CD4-positive, CD25-positive, alpha-beta regulatory T cell (primary cell): ENCODE measurements at places on chromosomes 2 and 18.

GRCh38 chr2:172278667-172279066, 148.7 kb upstream of the ITGA6 start:
- DNase-seq: no peak

GRCh38 chr2:159035790-159036411, 67.5 kb downstream of the TANC1 start:
- no peak for DNase-seq

- no peak for DNase-seq
These were observed at the start of gene FIGN for GRCh38 chr2:163735685-163736432. Gene FIGN, minus strand, starts transcription at chr2:163736008. Its CDS starts 1,081 bp downstream, at chr2:163734927.

GRCh38 chr2:224716201-224716600, at the start of gene CCDC195:
Gene CCDC195, minus strand, starts transcription at chr2:224716365. Its CDS starts 0 bp downstream, at chr2:224716365.
- DNase-seq: no peak

DNA sequence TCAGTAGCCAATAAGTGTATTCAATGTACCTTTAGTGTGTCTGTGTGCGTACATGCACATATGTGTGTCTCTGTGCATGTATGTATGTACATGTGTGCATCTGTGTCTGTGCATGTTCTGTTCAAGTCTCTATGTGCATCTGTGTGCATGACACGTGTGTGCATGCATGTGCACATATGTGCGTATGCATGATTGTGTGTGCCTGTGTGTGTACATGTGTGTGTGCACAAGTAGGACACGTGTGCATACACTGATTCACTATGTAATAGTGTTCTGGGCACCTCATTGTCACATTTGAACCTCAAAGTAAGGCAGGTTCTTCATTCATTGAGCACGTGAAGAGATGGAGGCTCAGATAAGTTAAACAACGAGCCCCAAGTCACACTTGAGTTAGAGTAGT, 142.6 kb upstream of the COPS8 start:
- DNase-seq: no peak

DNA sequence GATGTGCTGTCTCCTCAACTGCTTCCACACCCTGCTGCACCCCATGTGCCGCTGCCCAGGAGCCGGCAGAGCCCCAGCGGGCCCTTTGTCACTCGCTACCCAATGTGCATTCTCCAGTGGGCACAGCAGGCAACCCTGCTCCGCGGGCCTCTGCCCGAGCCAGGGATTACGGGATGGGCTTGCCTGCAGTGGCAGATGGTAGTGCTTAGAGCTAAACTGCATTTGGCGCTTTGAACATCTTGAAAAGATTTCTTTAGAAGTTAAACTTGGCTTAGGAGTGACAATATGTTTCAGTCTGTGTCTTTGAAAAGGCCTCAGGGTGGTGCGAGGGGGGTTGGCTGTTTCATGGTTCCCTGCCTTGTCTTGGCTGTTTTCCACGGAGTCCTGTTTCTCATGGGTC, 84.0 kb upstream of the BOD1L2 start:
- no peak for DNase-seq

DNA sequence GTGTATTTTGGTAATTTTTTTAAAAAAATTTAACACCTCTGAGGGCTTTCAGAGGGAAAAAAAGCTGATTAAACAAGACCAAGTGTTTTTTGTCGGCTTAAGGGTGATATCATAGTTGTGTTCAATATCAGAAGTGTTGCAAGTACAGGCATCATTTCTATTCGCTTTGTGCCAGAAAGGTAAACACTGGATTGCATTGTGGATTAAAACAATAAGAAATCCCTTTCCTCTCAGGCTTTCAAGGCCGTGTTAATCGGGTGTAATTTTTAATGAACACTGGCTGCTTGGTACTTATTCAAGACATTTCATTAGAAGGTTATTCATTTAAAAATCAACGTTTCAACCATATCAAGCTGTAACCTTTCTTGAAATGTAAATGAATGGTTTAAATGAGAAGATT, 18.3 kb downstream of the FIGN start:
- no peak for DNase-seq

DNA sequence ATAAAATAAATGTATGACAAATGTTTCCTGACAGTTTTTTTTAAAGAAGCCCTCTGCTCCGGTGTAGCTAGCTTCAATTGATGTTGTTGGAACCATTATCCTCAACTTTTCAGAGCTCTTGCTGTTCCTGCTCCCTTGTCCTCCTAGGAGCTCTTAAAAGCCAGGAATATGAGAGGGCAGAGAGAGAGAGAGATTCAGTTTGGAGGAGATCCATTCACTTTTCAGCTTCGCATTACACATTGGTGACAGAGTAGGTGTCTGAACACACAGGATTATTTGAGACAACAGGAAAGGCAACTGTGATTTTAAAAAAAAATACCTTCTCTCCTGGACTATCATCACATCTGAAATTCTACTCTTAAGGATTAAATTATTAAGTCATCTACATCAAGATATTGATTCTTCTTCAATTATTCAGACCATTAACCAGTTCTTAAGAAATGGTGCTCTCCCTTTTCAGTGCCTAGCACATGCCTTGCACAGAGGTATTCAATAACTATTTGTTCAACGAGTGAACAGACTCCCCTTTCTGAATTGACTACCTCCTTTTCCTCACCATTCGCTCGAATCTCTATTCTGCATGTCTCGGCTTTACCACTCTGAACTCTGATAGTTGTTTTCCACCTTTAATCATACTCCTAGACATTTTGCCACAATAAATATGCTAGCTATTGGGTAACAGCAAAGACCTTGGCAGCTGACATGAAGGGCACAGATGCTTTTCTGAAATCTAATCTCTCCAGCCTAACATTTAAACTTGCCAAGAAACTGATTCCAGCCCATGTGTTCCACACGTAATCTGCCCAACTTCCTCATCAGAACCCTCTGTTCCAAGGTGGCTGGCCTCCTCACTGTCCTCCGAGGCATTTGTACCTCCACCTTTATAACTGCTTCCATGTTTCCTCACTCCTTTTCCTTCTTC, 28.6 kb upstream of the SLC35F5 start:
- no peak for DNase-seq

DNA sequence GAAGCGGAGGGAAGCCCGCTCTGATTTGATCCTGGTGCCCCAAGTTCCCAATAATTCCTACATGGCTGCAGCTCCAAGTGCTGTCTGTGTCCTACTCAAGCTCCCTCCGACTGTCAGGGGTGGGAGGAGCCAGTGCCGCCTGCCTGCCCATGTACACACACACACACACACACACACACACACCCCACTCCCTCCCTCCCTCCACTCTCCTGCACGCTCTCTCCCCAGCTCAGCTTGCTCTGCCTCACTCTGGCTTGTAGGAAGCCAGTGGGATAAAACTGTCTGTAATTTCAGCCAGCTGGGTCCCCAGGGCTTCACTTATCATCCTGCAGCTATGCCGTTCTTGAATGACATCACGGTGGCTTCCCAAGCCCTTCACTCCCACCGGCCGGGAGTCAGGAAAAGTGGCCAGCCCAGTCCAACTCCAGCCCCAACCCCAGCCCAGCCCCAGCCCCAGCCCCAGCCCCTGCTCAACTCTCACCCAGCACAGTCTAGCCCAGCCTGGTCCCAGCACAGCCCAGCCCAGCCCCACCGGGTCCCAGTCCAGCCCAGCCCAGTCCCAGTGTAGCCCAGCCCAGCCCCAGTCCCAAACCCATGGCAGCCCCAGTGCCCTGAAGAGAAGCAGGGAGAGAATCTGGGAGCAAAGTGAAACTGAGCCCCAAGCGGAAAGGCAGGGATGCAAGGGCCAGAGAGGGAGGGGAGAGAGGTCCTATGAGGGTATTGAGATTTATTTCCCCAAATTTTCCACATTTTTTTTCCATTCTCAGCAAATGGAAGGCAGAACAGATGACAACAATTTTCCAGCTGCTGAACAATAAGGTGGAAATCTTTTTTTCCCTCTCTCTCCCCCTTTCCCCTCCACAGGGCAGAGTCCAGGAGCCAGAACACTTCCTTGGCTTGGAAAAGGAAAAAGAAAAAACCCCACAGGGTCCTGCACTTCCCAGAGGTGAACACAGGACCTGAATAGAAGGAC, 144.0 kb downstream of the TNS1 start:
- DNase-seq: no peak

DNA sequence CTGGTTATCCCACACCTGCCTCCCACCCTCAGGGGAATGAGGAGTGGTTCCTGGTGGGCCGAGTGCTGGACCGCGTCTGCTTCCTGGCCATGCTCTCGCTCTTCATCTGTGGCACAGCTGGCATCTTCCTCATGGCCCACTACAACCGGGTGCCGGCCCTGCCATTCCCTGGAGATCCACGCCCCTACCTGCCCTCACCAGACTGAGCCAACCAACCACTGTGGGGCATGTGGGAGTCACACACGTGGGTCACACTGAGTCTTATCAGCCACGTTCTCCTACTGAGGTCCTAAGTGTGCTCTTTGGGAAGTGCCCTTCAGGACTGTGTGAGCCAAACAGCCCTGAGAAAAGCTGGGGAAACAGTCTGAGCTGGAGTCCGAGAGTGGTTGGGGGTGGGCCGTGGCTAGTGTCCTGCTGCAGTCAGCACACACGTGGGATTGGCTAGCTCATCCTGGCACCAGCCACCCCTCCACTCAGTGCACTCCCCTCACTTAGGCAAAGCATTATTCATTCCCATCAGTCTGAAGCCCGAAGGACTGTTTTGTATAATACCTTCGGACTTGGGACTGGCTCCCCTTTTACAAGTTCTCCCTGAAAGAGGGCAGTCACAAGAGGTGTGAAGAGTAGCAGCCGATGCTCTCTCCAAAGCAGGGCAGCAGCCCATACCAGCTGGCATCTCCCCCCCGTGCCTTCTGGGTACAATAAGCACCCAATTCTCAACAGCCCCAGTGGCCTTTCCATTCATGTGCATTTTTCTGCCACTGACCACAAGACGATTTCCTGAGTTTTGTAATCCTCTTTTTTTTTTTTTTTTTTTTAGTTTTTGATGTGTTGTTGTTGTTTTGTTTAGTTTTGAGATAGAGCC, 4.6 kb downstream of the TIGD1 start:
- no peak for DNase-seq

DNA sequence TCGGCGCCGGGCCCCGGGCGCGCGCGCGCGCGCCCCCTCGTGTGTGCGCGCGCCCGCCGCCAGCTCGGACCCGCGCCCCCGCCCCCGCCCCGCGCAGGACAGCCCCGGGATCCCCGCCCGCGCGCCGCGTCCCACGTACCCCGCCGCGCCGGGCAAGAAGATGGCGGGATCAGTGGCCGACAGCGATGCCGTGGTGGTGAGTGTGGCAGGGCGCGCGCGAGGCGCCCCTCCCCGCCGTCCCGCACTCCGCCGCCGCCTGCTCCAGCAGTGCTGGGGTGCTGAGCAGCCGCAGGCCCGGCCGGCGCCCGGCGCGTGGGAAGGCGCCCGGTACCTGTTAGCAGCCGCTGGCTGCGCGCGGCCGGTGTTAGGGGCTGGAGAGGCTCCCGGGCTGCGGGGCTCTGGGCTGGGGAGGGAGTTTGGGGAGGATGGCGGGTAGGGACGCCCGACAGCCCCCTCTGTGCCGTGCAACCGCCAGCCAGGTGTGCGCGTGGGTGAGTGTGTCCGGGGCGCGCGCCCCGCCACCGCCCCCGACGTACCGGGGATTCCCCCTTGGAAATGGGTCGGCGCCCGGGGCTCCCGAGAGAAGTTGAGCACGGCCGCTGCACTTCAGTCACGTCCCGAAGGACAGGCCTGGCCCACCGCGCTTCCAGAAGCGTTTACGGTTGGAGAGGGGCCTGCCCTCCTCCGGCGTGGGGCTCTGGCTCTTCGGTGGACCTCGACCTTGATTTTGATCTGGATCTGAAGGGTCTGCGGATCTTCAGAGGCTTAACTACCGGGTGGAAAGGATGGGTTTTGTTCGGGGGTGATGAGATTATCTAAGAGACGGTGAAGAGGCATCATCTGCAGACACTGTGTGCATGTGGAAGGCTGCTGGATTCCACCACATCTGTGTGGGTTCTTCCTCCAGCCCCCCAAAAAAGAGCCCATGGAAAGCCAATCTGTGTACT, 697 bp downstream of the LGALSL start:
- DNase-seq: peak; percentile 34

- no peak for DNase-seq
These were observed 325.1 kb downstream of the RNF144A start for GRCh38 chr2:7242189-7242867.

- DNase-seq: no peak
These were observed 24.4 kb downstream of the KLF7 start for GRCh38 chr2:207141386-207141785.
